ENCODE measurements at places on chromosomes 16 and 17.

DNA sequence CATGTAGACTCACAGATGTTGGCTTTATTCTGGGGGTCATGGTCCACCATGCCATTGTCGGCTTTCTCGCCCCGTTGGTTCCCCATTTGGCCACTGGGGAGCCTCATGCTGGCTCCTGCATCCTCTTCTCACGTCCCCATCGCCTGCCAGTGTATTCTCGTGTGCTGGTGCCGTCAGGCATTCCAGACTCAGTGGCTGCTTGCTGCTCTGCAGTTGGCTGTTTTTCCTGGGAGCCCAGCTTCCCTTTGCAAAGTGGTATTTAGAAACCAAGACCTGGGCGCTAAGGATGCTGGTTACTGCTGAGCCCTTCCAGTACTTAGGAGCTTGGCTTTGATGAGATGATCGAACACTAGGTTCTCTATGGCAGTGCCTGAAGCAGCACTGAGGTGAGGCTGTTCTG is 19.1 kb downstream of the CRAMP1 start:
- H3K4me1 ChIP-seq: no peaks in the 10 kb centered on the region
- no peaks in the 10 kb centered on the region for H3K27me3 ChIP-seq
- DNase-seq: no peak
- no peak overlapping the region for H3K27ac ChIP-seq
- H3K36me3 ChIP-seq: no peaks in the 10 kb centered on the region
- H3K4me3 ChIP-seq: no peak overlapping the region

DNA sequence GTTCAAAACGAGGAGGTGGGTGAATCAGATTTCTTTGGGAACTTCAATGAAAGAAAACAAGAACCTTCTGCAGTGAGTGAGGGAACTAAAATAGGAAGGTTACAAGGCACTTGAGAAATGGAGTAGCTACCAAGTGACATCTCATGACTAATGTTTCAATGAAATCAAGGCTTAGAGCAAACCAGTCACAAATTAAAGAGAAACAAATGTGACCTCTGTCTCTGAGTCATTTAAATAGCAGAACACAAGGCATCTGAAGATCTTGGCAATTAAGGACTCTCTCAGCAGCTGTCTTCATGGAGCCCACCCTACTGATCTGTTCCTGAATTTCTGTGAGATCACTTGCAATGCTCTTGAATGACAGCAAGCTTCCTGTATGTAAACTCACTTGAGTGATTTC is 109.5 kb downstream of the CDH11 start:
- H3K4me3 ChIP-seq: no peak overlapping the region
- H3K27ac ChIP-seq: no peak overlapping the region
- H3K4me1 ChIP-seq: no peaks in the 10 kb centered on the region
- no peaks in the 10 kb centered on the region for H3K36me3 ChIP-seq
- no peaks in the 10 kb centered on the region for H3K27me3 ChIP-seq
- DNase-seq: no peak

GRCh38 chr16:24423312-24423711 is 116.1 kb upstream of the RBBP6 start:
- DNase-seq: no peak
- no peaks in the 10 kb centered on the region for H3K36me3 ChIP-seq
- no peak overlapping the region for H3K27ac ChIP-seq
- H3K4me1 ChIP-seq: peaks cover 4% of the 10 kb centered on the region

DNA sequence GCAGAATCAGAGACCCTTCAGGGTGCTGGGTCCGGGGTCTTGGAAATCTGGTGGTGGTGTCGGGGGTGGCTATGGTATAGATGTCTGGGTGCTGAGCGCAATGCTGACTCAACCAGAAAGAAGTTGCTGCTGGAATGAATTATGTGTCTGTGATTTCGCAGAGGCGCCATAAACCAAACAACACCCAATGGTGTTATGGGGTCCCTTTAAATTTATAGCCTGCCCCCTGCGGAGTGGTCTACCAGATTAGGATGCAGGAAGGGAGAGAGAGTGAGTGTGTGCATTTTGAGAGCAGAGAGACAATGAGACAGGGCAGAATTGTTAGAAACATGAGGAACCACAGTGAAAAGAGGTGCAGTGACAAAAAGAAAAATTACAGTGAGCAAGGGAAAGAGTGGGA is 100.7 kb upstream of the CDH11 start:
- no peaks in the 10 kb centered on the region for H3K36me3 ChIP-seq
- no peak overlapping the region for H3K27ac ChIP-seq
- H3K4me3 ChIP-seq: no peak overlapping the region
- H3K27me3 ChIP-seq: no peaks in the 10 kb centered on the region
- DNase-seq: no peak

- DNase-seq: no peak
- no peaks in the 10 kb centered on the region for H3K4me1 ChIP-seq
- no peak overlapping the region for H3K4me3 ChIP-seq
- H3K27me3 ChIP-seq: no peaks in the 10 kb centered on the region
- no peak overlapping the region for H3K27ac ChIP-seq
Measured at GRCh38 chr16:85104147-85104546, 8.1 kb downstream of the CIBAR2 start.

DNA sequence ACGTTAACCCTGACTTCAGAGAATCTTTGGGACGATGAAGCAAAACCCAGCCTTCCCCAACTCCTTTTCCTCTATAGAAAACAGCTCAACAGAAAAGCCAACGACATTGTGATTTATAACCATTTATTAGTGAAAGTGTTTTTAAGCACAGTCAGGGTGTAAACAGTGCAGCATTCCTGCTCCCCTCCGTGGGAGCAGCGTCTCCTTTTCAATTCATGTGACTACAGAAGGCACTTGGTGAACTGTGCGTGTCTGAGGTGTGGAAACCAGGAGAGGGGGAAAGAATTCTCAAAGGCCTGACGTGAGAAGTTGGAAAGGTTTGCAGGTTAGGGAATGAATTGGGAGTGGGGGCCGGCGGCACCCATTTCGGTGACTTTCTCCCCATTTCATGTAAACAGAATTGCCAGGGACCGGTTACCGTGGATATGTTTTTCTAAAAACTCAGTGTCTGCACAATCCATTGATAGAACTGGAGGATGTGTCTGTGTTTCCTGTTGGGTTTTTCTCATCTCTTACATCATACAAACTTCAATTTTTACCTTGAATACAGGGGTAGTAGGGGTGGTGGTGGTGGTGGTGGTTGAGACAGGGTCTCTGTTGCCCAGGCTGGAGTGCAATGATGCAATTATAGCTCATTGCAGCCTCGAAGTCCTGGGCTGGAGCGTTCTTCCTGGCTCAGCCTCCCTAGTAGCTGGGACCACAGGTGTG is 53.1 kb downstream of the NDE1 start:
- peak overlapping the region; percentile 82 for H3K27ac ChIP-seq
- no peak for DNase-seq
- H3K4me1 ChIP-seq: no peaks in the 10 kb centered on the region

GRCh38 chr16:4089811-4090301 is 26.4 kb downstream of the ADCY9 start:
- H3K4me3 ChIP-seq: peak overlapping the region; percentile 16
- peaks cover 5% of the 10 kb centered on the region for H3K4me1 ChIP-seq
- H3K27me3 ChIP-seq: no peaks in the 10 kb centered on the region
- H3K36me3 ChIP-seq: no peaks in the 10 kb centered on the region

DNA sequence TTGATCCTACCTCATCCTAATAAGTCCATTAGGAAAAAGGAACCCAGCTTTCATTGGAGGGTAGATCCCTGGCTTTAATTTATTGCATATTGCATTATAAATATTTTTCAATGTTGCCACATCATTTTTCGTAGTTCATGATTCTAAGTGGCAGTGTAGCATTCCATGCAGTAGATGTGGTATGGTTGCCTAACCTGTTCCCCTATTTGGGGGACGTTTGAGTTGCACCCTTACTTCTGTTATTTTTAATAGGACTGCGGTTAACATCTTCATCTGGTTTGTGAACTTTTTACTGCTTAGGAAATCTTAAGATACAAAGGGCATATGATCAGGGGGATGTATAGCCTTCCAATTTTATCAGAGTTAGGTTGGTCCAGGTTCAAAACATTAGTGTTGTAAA is 5.4 kb downstream of the SCPEP1 start:
- H3K4me3 ChIP-seq: no peak overlapping the region
- H3K27me3 ChIP-seq: no peaks in the 10 kb centered on the region
- DNase-seq: no peak
- peaks cover 7% of the 10 kb centered on the region for H3K4me1 ChIP-seq

GRCh38 chr17:19546289-19547065 is 12.8 kb downstream of the SLC47A1 start:
- DNase-seq: peak; percentile 55
- H3K4me1 ChIP-seq: no peaks in the 10 kb centered on the region
- peak overlapping the region; percentile 39 for H3K27ac ChIP-seq
- no peaks in the 10 kb centered on the region for H3K27me3 ChIP-seq

GRCh38 chr16:71568551-71568950 is 8.3 kb downstream of the TAT start:
- no peaks in the 10 kb centered on the region for H3K36me3 ChIP-seq
- no peaks in the 10 kb centered on the region for H3K27me3 ChIP-seq
- H3K4me1 ChIP-seq: peaks cover 38% of the 10 kb centered on the region
- DNase-seq: no peak
- no peak overlapping the region for H3K4me3 ChIP-seq

All from transverse colon (tissue), 4 donors.